Regular cardiac myocyte (primary cell): ENCODE measurements at places on chromosomes 5 and 9. TPM values are rescaled to one million over a fixed set of nuclear protein-coding genes. Genes with fewer than 3 reads are reported as not detected.

The ADGRD2 gene
- total RNA-seq, result not detected in 2 replicates

The ADRA1B gene
- 0.19 and 0.56 TPM in 2 replicates for total RNA-seq

The SLC24A2 gene
- not detected in 2 replicates for total RNA-seq

The FRMD3 gene
- 8.2 and 11.1 TPM in 2 replicates for total RNA-seq

The RIOK2 gene
- 31.6 and 38.0 TPM in 2 replicates for total RNA-seq

The SPZ1 gene
- total RNA-seq, result not detected in 2 replicates

The IL3 gene
- not detected in 2 replicates for total RNA-seq

The PLAC8L1 gene
- 0.38 TPM in 1 of 2 replicates, not detected in the other for total RNA-seq

The PCDHGB7 gene
- 1.9 and 4.5 TPM in 2 replicates for total RNA-seq

The TMEM171 gene
- 5.6 and 9.0 TPM in 2 replicates for total RNA-seq

The SNCB gene
- total RNA-seq, result 0.56 and 1.3 TPM in 2 replicates

The ATP6V0E1 gene
- 248 and 351 TPM in 2 replicates for total RNA-seq

The ADAMTS13 gene
- total RNA-seq, result 1.2 and 1.4 TPM in 2 replicates
